Left renal pelvis (tissue), 4 donors: ENCODE measurements at places on chromosomes 1 and 21. TPM values are rescaled to one million over a fixed set of nuclear protein-coding genes. Genes with fewer than 3 reads are reported as not detected.

SLC9A1 gene
- polyA plus RNA-seq, result 28.9 TPM

KCNK2 gene
- polyA plus RNA-seq, result 1.8 TPM

PLA2G2C gene
- 0.09 TPM for polyA plus RNA-seq

SLAMF7 gene
- 0.68 TPM for polyA plus RNA-seq

HCRTR1 gene
- polyA plus RNA-seq, result 0.19 TPM

HSPA6 gene
- 0.30 TPM for polyA plus RNA-seq

MLLT11 gene
- polyA plus RNA-seq, result 27.4 TPM

EXTL1 gene
- 2.2 TPM for polyA plus RNA-seq

HES3 gene
- not detected for polyA plus RNA-seq

GRCh38 chr1:230778916-230779590 lies 31.9 kb downstream of the CAPN9 start:
- no peak for DNase-seq

- no peak for DNase-seq
These were observed 87.4 kb upstream of the CLDN14 start for GRCh38 chr21:36567216-36567885.

- no peak for DNase-seq
These were observed 602.9 kb upstream of the ADAMTS5 start for GRCh38 chr21:27569831-27570230.

- peak; percentile 53 for DNase-seq
These were observed 133.4 kb downstream of the COP1 start for GRCh38 chr1:176073524-176074157.

DNA sequence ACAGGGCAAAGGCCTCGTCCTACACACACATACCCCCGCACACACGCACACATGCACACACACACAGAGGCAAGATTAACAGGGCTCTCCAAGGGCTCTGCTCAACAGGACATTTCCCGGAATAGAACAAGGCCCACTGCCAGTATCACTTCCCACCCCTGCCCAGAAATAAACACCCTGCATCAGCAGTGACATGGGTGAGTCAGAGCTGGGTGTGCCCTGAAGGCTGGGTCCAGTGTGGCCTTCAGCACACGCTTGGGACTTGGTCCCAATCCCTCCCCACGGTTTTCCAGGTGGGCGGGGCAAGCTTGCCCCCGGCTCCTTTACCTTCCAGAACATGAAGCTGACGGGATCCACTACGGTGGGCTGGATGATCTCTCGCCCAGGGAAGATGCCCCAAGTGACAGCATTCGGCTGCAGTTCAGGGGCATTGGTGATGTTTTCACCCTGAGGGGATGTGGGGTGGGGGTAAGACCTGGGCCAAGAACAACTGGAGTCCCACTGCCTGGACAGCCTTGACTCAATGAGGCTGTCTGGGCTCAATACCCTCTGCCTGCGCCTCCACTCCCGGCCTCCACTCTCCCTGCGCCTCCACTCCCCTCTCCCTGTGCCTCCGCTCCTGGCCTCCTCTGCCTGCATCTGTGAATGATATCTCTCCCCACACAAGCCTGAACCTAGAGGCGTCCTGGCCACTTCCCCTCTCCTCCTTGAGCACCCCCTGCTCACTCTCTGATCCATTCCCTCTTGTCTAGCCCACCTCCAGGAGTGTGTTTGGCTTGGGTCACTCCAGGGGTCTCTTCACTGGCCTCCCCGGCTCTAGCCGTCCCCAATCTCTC lies 14.7 kb downstream of the MTHFR start:
- DNase-seq, result no peak

GRCh38 chr1:182527680-182528079 lies 61.4 kb downstream of the RNASEL start:
- no peak for DNase-seq

DNA sequence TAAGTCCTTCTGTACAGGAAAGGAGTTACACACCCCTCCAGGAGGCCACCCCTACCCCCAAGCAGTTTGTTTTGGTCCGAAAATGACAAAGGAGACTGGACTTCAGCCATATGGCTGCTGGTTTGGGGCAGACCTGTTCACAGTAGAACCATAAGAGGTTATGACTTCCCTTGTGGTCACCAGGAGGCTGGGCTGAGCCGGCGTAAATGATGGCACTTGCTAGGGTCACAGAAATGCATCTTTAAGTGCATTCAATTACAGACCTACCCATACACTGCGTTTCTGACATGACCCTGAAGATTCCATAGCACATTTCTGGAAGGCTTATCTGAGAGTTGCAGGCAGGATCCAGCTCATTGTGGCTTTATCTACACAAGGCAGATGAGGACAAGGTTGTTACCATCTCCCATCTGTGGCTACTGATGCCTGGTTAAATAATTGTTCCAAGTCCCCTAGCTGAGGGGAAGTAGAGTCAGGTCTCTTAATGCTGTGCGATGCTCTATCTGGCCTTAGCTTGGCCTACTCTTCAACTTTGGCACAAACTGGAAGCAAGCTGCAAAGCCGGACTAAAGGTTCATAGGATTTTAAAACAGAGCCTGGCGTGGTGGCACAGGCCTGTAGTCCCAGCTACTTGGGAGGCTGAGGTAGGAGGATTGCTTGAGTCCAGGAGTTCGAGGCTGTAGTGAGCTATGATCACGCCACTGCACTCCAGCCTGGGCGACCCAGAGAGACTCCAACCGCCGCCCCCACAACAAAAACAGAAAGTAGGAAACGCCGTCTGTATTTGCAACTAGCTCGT lies 1.7 kb upstream of the TRIM67 start:
- no peak for DNase-seq

- DNase-seq, result no peak
These were observed 14.6 kb downstream of the CACNA1E start for GRCh38 chr1:181497870-181498269.

DNA sequence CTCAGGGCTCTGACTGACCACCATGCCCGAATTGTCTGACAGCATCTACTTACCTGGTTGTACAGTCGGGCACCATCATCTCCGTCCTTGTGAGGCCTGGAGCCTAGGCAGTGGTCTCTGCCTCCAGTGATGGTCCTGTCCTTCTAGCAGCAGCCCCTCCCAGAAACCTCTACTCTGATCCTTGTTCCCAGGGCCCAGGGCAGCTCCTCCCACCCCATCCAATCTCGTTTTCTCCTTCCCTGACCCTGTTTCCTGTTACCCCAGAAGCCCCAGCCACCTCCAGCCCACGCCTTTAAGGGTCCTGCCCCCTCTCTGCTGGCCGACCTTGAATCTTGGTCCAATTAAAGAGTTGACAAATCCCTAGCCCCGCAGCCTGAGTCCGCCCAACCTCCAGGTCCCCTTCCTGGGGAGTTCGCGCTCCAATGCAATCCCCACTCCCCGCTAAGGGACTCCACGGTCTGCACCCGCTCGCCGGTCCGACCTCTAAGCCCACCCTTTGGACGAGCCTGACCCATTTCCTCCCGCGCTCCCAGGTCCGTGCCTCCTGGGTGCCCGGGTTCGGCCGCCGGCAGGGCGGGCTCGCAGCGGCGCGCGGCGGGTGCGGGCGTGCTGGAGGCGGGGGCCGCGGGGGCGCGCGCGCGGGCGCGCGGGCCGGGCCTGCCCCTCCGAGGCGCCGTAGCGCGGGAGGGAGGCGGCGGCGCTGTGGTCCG lies at the start of gene B4GALT2:
TSS of gene B4GALT2 (plus strand) at position 660 of the 710 bp plus-strand sequence. CDS start 1,951 bp downstream, outside the sequence.
- DNase-seq, result no peak

- peak; percentile 16 for DNase-seq
These were observed 618 bp downstream of the JAM2 start for GRCh38 chr21:25639551-25640201.

DNA sequence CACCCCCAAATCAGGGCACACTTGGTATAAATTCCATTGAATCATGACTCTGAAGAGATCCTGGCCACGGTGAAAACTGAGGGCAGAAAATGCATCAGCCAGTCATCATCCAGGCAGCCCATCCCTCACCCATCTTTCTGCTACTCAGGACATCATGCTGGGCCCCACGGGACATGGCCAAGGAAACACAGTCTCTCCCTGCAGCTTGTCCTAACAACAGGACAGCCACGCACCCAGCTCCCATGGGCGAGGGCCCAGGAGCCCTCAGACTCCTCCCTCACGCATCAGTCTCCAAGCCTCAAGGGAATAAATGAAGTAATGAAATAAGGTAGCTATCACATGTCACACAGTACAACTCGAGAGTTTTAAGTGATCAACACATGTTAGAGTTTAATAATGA lies 37.8 kb downstream of the ELK4 start:
- DNase-seq, result no peak

DNA sequence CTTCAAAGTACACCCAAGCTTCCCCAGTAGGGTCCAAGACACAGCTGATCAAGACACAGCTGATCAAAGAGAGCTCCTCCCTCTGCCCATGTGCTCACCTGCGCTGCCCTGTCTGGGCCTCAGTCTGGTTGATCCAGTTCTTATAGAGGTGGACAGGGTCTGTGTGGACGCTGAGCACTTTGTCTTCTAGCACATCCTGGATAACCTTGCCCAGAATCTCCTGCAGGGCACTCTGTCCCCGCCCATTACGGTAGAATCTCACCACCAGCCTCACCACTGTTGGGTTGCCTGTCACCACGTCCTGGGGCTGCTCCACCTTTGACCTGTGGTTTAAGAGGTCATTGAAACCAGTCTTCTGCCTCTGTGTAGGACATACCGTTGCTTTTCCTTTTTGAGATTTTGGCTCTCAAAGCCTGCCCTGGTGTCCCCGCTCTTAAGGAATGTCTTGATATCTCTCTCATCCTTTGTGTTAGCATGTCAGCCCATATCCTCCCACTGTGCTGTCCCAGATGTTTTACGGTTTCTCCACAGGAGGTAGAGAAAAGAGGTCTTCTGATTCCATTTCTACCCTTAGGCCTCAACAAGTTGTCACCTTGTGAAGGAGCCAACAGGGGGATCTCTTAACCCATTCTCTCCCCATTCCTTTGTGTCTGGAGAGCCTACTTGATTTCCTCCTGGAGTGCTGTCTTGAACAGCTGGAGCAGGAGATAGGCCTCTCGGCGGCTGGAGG lies 33.5 kb downstream of the IQGAP3 start:
- no peak for DNase-seq

DNA sequence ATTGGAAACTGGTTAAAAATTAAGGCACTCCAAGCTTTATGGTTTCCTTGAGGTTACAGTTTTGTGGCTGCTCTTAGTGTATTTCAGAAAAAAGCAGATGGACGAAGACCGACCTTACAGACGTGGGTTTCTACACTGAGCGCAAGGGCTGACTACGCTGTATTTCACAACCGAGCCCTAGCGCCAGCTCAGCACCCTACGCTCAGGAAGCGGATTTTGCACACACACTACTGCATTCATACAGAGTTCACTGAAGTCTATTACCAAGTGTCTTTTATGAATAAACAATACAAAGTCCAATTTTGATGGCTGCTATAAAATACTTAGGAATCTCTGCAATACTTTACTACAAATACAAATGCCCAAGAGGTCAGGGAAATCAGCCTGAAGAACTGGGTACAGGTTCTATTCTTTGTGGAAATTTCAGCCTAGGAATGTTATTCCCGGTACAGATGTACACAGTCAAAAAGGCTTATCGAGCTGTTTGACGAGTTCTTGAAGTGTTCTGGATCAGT lies 23.8 kb downstream of the PTTG1IP start:
- DNase-seq, result no peak

DNA sequence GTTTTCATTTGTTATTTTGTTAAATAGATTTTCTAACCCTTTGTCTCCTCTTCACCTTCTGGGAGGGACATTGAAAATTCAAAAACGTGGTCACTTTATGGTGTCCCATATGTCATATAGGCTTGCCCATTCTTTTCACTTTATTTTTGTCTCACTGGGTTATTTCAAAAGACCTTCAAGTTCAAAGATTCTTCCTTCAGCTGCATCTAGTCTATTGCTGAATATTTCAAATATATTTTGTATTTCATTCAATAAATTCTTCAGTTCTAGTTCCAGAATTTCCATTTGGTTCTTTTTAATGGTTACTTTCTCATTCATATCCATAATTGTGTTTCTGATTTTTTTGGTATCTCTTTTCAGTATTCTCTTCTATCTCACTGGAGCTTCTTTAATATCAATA lies 11.6 kb upstream of the KCTD3 start:
- DNase-seq, result no peak

DNA sequence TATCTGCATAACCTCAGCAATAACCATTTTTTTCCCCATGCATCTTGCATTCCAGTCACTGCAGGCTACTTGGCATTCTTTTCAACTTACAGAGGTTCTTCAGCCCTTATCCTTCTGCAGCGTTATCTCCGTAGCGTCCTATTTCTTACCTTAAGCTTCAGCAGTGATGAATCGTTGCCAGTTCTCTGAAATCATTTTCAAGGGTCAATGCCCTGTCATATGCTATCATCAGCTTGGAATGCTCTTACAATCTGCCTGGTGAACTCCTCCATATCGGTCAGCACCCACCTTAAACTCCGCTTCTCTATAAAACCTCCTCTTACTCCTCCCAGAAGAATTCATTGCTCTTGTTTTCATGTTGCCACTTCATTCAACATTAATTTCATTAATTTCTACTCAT lies 105.1 kb upstream of the DPH5 start:
- no peak for DNase-seq

DNA sequence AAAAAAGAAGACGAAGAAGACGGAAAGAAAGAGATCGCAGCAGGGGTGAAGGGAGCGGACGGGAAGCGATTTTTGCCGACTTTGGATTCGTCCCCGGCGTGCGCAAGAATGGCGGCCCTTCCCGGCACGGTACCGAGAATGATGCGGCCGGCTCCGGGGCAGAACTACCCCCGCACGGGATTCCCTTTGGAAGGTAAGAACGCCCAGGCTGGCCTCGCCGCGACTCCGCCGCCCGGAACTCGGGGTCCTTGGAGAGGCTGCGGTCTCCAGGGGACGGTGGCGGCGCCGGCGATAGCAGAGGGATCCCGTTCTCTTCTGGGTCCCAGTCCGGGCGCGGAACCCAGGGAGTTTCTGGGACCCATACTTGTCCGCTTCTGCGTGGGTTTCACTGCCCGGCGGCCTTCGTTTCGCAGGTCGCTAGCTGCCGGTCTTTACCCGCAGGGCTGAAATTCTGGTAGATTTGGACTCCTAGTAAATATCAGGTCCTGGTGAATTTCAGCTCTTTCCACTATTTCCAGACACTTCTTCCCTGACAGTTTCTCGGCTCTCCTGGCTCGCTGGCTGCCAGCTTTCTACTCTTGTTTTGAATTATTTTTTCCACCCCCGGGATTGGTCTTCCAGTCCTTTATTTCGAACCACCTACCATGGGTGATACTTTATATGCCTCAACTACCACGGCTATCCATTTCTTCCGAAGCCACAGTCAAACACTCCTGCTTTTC lies 1.0 kb downstream of the PAX7 start:
- no peak for DNase-seq

DNA sequence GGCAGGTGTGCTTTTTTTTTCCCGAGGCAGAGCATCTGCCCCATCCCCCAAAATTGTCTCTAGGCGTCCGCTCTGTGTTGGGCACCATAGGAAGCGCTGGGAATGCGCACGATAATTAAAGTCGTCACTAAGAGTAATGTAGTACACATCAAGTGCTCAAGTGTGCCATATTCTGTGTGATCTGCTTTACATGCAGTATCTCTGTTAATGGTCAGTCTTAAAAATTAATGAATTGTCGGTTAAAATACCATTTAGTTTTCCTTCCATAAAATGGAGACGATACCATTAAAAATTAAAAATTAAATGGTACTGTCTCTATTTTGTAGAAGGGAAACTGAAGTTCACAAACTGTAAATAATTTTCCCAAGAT lies 544 bp upstream of the CCT8 start:
- DNase-seq, result no peak

- no peak for DNase-seq
These were observed 25.7 kb downstream of the LY9 start for GRCh38 chr1:160821627-160822026.
